Stimulated activated CD4-positive, alpha-beta T cell treated with anti-CD3 and anti-CD28 coated beads, Interleukin-15, amount 100 ng/mL, for 24 hours (primary cell): ENCODE measurements at places on chromosomes 6 and 20.

DNA sequence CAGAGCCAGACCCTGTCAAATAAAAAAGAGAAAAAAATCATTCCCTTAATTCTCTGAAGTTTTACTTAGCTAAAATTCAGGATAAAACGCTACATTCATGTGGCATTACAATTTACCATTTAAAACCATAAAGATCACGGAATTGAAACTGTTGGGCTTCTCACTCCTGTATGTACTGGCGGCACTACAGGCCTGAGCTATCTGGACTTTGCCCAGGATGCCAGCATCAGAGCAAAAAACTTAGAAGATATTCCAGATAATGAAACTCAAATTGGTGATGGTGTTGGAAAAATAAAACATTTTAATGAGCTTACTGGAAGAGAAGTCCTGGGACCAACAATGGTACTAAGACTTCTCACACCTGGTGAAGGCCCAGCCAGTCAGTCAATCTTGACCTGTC, 14.2 kb downstream of the EPM2A start:
- no peak for DNase-seq

DNA sequence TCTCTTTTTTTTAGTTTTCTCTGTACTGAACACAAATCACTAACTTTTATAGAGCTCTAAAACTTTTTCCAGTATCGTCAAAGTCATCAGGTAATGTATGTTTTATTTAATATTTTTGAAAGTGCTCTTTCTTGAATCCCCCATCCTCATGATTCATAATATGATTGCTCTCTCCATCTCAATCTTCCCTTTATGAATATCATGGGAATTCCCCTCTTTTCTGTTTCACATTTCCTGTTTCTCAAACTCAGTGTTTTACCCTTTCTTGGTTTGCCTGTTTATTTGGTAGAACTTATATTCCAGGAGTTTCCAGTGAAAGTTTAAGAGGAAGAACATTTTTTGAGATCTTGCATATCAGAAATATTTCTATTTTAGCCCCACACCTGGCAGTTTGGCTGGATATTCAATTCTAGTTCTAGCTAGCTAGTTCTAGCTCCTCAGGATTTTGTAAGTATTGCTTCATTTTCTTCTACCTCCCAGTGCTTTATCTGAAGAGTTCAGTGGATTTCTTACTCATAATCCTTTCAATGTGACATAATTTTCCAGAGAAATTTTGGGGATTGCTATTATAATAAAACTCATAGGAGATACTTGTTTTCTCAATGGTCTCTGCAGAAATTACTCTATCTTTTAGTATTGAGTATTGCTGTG, 6.1 kb upstream of the C6orf58 start:
- DNase-seq: no peak

DNA sequence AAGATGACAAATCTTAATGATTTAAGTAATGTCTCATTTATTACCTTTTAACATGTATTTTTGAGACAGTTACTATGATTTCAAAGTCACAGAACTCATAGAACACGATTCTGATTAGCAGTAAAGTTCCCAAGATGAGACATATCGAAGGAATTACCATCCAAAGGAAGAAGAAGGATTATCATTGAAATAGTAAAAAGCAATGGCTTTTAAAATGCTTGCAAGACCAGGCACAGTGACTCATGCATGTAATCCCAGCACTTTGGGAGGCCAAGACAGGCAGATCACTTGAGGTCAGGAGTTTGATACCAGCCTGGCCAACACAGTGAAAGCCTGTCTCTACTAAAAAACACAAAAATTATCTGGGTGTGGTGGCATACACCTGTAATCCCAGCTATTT, 219.2 kb downstream of the KHDC1L start:
- no peak for DNase-seq

DNA sequence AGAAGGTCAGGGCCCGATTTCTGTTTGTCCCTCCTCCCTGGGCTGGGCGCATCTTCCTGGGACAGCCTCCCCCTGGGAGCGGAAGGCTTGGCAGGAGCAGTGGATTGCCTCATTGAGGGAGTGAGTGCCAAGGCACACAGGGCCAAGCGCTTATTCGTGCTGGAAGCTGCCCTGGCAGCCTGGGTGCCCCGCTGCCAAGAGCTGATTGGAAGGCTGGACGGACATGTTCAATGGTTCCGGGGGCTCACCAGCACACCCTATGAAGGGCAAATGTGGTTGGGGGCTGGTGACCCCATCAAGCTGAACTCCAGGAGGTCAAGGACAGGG, 10.3 kb upstream of the ZNF831 start:
- DNase-seq: no peak

GRCh38 chr20:5657190-5657875, 92.9 kb upstream of the SHLD1 start:
- DNase-seq: no peak

GRCh38 chr6:157744102-157744601, 78.9 kb upstream of the SNX9 start:
- no peak for DNase-seq

DNA sequence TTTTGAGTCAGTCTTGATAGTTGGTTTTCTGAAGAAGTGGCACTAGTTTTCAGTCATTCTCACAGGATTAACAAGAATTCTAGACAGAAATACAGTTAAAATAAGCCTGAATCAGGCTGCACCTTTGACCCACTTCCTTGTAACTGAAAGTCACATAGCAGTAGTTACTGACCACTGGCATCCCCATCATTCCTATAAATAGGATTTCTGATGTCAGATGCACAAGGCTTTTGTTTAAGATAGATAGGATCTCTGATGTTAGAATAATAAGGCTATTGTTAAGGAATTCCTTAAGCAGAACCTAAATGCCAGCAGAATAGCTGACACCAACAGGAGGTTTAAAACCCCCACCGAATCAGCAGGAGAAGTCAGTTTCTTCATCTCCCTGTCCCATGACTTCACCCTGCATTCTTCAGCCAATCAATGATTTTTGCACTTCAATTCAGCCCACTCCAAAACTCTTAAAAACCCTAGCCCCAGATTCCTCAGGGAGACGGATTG, 30.6 kb upstream of the ZBTB24 start:
- no peak for DNase-seq

- no peak for DNase-seq
These were observed 119.4 kb downstream of the NCOA3 start for GRCh38 chr20:47620808-47621805.

DNA sequence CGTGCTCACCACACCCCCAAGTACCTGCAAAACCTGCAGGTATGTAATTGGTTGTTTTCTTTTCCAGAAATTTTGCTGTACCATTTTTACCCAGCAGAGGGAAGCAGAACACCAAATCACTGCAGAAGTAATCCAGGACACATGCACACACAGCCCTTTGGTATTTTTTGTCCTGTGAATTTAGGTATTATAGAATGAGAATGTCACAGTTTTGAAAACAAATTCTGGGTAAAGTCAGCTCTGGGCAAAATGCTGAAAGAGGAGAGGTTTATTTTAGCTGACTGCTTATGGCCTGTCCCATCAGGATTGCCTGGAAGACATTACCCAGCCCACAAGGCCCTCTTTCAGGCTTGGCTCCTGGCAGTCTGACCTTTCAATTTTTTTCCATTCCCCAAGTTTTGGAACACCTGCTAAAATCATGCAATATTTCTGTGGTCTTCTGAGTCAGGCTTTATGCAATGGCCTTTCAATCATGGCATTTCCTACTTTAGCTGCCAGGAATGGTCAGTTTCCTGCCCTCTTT, 3.5 kb upstream of the EFHC1 start:
- peak; percentile 26 for DNase-seq

DNA sequence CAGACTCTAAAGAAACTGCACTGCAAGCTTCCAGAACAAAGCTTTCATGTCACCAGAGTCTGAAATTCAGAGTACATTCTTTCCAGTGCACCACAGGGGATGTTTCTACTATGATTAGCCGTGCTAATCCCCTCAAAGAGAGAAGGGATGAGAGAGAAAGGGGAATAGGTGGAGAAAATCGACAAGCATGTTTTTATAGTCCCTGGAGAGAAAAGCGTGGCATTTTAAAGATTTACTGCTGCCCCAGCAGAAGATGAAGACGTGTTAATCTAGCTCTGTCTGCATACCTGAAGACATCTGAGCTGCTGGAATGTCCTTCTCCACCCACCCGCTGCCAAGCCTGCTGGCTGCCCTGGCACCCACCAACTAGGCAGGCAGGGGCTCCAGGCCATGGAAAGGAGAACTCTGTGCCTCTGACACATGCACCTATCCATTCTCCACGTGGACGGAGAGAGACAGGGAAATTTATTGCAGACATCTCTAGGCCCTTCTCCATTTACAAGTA, 4.1 kb downstream of the MYLK4 start:
- no peak for DNase-seq

DNA sequence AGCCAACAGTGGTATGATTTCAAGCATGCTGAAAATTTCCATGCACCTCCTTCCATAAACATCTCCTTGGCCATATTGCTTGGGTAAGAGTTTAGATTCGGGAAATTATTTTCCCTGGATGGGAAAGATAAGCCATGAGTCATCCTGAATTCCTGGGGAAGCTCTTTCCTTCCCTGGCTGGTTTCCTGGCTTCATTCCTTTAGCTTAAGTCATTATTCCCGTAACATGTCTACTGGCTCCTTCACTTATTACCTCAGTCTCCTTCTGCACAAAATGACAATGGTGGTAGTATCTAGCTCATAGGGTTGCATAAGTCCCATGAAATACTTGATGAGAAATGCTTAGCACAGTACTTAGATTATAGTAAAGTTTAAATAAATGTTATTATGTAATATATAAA, 27.6 kb downstream of the TINAG start:
- no peak for DNase-seq

DNA sequence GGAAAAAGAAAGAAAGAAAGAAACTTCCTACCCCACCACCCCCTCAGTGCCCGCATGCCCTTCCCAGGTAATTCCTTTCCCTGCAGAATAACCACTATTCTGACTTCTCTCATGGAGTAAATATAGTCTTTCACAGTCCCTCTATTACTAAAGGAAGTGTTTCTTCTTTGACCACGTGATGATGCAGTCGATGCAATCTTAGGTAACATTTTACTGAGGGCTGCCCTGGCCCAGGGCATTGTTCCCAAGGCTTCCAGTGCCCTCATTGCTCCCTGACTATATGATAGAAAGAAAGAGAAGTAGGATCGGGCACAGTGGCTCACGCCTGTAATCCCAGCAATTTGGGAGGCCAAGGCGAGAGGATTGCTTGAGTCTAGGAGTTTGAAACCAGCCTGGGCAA, 29.1 kb downstream of the ARHGAP40 start:
- no peak for DNase-seq

- no peak for DNase-seq
These were observed 324.9 kb upstream of the CITED2 start for GRCh38 chr6:139699335-139699734.

- DNase-seq: peak; percentile 59
These were observed 55.2 kb downstream of the TIAM2 start for GRCh38 chr6:155050311-155050710.

DNA sequence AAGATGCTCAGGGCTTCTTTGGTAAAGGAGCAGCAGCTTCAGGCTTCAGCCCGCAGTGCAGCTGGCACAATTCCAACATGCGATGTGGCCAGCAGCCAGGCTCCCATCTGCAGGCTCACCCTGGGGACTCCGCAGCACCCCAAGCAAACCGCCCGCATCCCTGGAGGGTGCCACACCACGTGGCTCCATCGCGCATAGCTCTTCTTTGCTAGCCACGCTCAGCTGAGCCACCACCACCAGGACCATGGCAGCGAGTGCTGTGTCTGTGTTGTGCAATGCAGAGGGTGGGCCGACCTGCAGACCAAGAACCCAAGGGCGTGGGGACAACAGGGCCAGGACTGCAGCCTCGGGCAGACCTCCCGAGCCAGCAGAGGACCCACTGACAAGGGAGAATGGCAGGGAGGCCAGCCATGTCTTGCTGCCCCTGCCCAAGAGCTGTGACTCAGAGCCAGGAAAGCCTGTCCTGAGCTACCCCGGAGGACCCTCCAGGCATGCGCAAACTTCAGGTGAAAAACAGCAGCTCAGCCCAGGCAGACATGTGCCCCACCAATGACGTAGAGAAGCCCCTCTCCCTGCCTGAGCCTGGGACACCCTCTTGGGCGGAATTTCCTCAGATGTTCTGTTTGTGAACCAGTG, 87.8 kb downstream of the GINS1 start:
- no peak for DNase-seq

DNA sequence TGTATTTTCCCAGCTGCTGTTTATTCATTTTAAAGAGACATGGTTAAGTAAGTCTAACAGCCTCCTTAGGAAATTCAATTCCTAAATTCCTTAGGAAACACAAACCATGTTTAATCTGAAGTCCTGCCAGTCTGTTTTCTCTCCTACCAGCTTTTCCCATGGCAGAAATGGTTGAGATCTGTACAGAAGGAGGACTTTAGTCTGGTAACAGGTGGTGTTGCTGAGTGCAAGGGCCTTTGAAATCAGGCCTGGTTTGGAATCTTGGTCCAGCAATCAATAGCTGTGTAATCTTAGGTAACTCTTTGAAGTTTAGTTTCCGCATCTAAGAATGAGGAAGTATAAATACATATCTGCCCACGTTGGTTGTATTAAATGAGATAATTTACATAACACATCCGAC, 232.5 kb downstream of the LAMA2 start:
- no peak for DNase-seq

DNA sequence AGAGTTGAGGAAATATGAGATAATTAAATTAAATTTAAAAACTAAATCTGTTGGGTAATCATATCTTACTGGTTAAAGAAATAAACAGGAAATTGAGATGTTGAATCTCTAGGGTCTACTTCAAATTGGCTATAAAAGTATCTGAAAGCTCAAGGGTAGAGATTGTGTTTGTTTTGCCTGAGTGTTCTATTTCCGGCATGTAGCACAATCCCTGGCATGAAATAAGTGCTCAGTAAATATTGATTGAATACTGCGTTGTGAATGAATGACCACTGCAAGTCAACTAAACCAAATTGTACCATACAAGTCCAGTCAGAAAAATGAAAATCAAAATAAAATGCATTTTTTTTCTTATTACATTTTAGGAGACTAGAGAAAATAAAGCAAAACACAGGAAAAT, 709.8 kb downstream of the EPM2A start:
- no peak for DNase-seq

- DNase-seq: no peak
These were observed 33.9 kb upstream of the FBXO9 start for GRCh38 chr6:53031281-53031680.

DNA sequence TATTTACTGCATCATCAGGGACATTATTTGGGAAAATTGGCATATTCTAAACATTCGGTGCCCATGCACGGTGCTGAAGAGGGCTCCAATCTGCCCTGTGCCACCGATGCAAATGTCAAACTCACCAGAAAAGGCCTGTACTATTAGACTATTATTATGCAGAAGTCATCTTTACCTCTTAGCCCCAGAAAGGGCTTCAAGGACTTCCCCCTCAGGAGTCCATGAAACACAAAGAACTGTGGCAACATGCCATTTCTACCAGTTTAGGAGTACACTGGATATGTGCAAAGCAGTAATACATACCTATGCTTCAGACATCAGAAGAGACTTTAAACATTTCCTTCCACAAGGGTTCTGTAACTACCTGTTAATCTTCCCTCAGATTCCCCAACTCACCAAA, 8.6 kb downstream of the DIDO1 start:
- DNase-seq: no peak

GRCh38 chr20:3080939-3081388, 3.6 kb downstream of the AVP start:
- no peak for DNase-seq
